ENCODE measurements at places on chromosomes 3 and 15. TPM values are rescaled to one million over a fixed set of nuclear protein-coding genes. Genes with fewer than 3 reads are reported as not detected.

DNA sequence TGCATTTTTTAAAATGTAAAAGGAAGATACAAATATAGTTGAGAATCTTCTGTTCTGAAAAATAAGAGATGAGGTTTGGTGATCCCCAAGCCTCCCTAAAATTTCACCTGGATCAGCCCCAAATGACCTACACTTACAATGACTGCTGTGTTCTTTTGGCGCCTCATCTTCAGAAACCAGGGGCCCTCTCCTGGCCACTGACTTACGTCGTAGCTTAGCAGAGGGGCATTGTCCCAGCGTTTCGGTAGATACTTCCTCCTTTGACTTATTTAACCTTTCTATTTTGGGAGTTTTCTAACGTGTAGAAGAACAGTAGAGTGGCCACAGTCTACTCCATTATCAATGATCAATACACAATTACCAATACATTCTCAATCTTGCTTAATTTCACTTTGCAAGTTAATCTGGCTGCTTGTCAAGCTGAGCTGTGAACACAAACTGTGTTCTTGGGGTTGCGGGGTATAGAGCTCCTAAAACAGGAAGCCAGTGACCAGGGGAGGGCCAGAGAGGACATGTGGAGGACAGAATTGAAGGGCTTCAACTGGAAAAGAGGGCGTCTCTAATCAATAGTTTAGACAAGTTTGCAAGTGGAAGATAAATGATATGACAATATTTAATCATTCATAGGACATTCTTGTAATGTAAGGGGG lies 419.5 kb downstream of the LPP start:
- DNase-seq, result no peak

GRCh38 chr15:48433226-48433886 lies 102.1 kb downstream of the DUT start:
- no peak for DNase-seq

- DNase-seq, result peak; percentile 65
Observed at GRCh38 chr15:42921342-42921731, 759 bp upstream of the TTBK2 start.

DNA sequence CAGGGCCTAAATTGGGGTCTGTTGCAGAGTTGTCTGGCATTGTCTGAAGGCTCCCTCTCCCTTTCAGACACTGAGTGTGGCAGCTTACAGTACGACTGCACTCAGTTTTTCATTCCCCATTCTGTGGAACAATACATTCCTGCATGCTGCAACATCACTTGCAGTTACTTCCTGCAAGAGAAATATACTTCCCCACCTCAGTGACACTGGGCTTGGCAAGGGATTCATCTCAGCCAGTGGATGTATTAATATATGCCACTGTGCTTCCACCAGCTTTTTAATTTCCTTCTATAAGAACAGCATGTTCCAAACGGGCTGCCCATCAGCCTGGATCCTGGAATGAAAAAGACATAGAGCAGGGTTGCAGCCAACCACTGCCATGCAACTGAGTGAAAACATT lies 23.1 kb downstream of the B3GALNT1 start:
- DNase-seq, result no peak

- no peak for DNase-seq
Observed at GRCh38 chr15:71659730-71660067, 150.7 kb upstream of the NR2E3 start.

DNA sequence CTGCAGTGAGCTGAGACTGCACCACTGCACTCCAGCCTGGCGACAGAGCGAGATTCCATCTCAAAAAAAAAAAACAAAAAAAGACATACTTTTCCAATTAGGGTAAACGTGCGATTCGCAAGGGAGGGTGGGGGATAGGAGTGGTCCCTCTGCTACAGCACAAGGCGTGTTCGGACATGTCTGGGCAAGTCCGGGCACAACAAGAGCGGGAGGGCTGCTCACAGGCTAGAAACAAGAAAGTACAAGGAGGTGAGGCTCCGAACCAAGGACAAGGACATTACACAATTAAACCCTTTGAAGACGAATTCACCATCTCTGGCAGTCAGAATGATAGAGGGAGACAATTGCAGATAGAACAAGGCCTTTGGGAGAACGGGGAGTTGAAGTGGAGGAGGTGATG lies 32.2 kb upstream of the BCL2A1 start:
- DNase-seq, result no peak

DNA sequence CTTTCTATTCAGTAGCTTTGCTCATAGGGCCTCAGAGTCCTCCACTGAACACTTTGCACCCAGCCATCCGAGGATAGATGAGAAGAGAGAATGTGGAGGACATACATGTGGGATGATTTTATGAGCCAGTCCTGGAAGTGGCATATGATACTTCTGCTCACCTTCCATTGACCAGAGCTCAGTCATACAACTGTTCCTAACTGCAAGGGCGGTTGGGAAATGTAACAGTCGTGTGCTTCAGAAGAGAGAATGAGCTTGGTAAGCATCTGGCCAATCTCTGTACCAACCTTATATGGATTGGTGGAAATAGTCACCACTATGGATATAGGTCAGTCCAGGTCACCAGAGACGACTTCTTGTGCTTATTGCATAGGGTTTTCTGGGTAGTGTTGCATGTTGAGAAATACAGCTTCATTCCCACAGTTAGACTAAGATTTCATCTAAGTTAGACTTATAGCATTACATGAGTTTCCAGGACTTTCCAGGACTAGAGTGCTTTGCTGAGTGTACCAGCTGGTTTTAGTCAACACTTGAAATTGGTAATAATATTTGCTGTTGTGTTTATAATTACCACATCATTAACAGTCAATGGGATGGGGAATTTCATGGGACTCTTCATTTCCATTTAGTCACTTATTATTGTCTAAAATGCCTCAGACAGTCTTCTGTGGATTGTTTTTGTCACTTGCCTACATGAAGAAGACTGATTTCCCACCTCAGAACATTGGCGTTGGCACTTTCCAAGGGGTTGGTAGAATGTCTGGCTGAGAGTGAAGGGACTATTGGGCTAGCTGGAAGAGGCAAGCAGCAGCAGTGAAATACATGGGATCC lies 214.5 kb upstream of the ROPN1 start:
- DNase-seq, result no peak

- DNase-seq, result no peak
Observed at GRCh38 chr3:46266598-46266997, 24.3 kb downstream of the CCR3 start.

GRCh38 chr15:62823561-62823960 lies 219.0 kb upstream of the TPM1 start:
- DNase-seq, result no peak

- no peak for DNase-seq
Observed at GRCh38 chr3:6821411-6821810, 39.5 kb upstream of the GRM7 start.

DNA sequence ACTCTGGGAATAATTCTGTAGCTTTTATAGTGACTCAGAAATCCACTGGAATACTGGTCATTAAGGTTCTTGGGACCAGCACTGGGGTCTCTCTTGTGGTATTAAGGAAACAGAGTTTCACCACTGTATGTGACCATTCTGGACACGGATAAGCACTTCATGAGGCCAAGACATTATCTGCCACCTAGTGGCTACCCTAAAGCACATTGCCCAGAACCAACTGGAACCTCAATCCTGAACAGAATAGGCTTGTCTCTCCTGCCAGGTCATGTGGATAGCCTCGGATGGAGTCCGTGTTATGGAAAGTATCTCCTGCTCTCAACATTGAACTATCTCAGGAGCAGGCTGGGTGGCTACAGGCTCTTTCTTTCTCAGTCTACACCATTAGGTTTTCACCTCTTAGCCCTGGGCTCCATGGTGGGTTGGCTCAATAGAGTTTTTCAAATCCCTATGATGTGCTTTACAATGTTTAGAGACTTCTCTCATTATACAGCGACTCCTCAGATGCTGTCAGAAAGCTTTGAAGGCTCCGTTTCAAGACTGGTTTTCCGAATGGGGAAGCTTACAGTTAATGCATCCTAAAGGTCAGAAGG lies 167.6 kb upstream of the ST8SIA2 start:
- DNase-seq, result no peak

- no peak for DNase-seq
Observed at GRCh38 chr15:63107895-63108546, 13.6 kb upstream of the LACTB start.

DNA sequence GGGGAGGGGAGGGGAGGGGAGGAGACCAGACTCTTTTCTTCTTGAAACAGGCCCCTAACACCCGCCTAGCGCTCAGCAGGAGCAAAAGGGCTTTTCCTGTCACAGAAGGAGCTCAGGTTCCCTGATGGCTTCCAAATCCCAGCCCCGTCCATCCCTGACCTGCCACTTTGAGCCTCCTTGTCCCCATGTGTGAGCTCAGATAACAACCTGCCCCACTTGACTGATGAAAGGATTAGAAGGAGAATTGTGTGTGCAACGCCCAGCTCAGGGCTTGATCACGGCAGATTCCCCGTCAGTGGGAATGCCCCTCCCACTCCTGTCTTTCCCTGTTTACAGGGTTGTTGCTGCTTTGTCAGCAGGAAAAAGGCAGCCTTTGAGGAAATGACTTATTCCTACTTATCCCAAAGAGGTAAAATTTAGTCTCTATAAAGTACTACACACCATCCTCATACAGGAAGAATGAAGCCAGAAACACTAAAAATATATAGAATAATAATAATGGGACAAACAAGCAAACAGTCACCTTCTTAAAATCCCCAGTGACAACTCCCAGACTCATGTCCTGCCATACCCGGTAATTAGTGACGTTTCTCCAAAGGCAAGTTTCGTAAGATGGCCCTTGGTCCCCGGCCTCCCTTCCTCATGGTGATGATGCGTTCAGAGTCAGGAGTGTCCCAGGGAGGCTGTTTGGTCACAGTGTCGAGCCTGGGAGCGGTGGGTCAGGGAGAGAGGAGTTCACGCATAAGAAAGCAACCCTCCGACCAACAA lies 6.1 kb upstream of the LRRC15 start:
- no peak for DNase-seq

Gene SPESP1
- total RNA-seq, result 0.50 TPM

Gene FEZF2
- total RNA-seq, result not detected

Gene ALCAM
- 4.5 TPM for total RNA-seq

Gene NLGN1
- not detected for total RNA-seq

All from activated CD4-positive, alpha-beta T cell treated with anti-CD3 and anti-CD28 coated beads, Interleukin-2, amount 10 ng/mL, durations not matched to agents 7 days and 5 days (primary cell).